ENCODE measurements at places on chromosomes 4 and X.
A peak's percentile ranks its signal among the peaks of the same experiment; 100 is the strongest.

- DNase-seq, result no peak
Measured at GRCh38 chrX:135982860-135983259, 2.4 kb upstream of the SLC9A6 start.

GRCh38 chrX:80550722-80551121 is 130.5 kb downstream of the TENT5D start:
- no peak for DNase-seq

DNA sequence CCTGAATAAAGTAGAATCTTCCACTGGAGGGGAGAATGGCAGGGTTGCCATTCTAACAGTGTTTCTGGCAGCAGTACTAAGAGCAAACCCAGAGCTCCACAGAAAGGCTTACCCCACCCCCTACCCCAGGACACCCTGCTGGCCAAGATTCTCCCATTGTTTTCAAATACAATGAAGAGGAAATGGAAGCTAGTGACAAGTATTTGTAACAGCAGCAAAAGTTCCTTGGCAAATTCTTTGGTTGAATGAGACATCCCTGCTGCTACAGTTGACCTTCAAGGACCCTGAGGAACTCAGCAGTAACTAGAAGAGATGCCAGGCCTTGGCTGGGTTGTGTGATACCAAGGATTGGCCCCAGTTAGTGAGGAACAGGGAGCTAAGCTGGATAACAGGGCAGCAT is 124.2 kb upstream of the DGKK start:
- no peak for DNase-seq

DNA sequence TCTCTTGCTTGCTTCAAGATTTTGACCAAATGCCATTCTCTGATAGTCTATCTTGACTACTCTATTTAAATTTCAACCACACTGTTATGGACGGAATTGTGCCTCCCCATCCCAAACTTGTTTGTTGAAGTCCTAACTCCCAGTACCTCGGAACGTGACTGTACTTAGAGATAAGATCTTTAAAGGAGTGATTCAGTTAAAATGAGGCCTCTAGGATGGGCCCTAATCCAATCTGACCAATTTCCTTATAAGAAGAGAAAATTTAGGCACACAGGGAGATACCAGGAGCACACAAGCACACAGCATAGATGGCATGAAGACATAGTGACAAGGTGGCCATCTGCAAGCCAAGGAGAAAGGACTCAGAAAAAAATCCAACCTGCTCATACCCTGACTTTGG is 269.9 kb downstream of the KCNIP4 start:
- no peak for DNase-seq

GRCh38 chrX:40843643-40844042 is 108.3 kb upstream of the MED14 start:
- no peak for DNase-seq

GRCh38 chrX:18617407-18617750 is 54.5 kb downstream of the RS1 start:
- no peak for DNase-seq

GRCh38 chr4:159197260-159197884 is 94.5 kb downstream of the RAPGEF2 start:
- no peak for DNase-seq

DNA sequence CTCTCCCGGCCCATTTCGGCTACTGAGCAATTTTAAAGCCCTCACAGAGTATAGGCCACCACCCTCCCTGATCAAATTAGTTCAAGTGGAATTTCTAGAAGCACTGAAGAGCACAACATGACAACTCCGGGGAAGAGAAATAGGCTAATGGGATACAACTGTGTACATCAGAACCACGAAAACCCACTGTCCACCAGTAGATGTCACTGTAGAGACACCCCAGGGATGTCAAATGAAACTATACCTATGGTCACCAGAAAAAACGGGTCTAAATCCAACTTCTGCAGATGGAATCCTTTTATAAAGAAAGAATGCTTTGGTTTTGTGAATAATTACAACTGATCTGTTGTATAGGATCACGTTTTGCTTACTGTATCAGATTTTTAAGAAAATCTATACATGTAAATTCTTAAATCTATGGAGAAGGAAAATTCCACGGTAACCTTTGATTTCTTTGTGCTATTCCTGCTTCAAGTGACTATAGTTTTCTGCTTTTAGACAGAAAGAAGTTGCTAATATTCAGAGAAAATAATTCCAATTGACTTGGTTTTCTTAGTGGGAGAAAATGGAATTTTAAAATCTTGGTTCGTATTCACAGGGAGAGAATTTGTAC is 29.5 kb upstream of the MAP3K15 start:
- peak; percentile 55 for DNase-seq

DNA sequence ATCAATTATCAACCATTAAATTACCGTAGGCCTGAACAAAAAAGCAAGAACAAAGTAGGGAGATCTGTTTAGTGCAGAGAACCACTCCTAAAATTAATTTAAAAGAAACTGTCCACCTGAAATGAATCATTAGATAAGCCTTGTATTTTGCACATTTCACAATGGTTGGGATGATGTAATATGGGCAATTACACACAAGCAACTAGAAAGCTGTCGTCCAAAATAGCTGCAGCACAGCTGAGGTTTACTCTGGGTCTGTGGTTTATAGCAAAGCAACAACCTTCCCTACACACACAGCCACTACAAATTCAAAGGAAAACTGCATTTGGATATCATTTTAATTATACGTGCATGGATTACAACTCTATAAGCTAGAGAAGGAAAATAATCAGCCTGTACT is 28.5 kb downstream of the PCDH19 start:
- no peak for DNase-seq

Measured in activated CD8-positive, alpha-beta T cell treated with anti-CD3 and anti-CD28 coated beads, Interleukin-2, amount 10 ng/mL, durations not matched to agents 7 days and 5 days (primary cell).